ENCODE measurements at places on chromosomes 16 and 17.

DNA sequence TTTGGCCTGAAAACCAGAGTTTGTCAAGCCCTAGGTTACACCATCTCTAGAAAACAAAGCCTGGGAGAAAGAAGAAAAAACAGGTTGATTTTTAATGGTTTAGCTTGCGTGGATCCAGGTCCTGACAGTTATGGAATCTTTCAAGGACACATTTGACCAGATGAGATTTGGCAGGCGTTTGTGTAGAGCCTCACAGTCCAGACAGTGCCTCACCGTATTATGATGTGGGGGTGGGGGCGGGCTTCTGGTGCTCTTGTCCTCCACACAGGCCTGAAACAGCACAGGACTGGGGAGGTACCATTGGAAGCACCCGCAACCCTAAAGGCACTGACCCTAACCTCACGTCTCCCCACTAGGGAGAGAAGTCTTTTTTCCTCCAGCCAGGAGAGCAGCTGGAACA is 19.6 kb downstream of the MVP start:
- no peak for DNase-seq

DNA sequence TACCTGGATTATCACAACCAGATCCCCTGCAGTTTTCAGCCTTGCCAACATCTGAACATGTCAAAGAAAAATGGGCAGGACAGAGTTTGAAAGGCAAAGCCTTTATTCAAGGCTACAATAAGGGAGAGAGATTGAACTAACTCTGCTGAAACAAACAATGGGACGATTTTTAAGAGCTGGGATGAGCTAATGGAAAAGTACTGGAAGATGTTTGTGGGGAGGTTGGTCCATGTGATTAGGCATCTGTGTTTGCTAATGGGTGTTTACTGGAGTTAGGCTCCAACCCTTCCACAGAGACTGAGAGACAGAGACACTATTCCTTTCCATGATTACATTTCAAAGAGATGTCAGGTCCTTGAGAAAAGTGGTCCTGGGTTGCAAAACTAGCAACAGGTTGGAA is 35.0 kb upstream of the HSBP1 start:
- no peak for DNase-seq

- no peak for DNase-seq
Observed at GRCh38 chr16:47463771-47464624, 2.9 kb downstream of the PHKB start.

- no peak for DNase-seq
Observed at GRCh38 chr16:6682142-6682811, 650.4 kb upstream of the RBFOX1 start.

All from CD4-positive, alpha-beta T cell treated with Interleukin-15 for 1 hour (primary cell).